ENCODE measurements at places on chromosomes 3 and 15. TPM values are rescaled to one million over a fixed set of nuclear protein-coding genes. Genes with fewer than 3 reads are reported as not detected.

Gene GNAT1
- not detected for total RNA-seq

Gene TMEM207
- not detected for total RNA-seq

Gene EAF1
- 10.3 TPM for total RNA-seq

Gene TRPM1
- not detected for total RNA-seq

Gene SMAD6
- total RNA-seq: 50.2 TPM
